ENCODE measurements at places on chromosomes 3 and 15. TPM values are rescaled to one million over a fixed set of nuclear protein-coding genes. Genes with fewer than 3 reads are reported as not detected.

SLC49A4 gene
- total RNA-seq, result 19.8 TPM

CNTN6 gene
- 0.73 TPM for total RNA-seq

BFSP2 gene
- total RNA-seq, result 0.41 TPM

CLRN1 gene
- total RNA-seq, result not detected

PLA2G4E gene
- total RNA-seq, result not detected

GPR87 gene
- total RNA-seq, result not detected

PLA2G4D gene
- not detected for total RNA-seq

SLC27A2 gene
- total RNA-seq, result not detected

DUSP7 gene
- total RNA-seq, result 9.1 TPM

IFT122 gene
- total RNA-seq, result 18.1 TPM

SKIL gene
- total RNA-seq, result 96.4 TPM

MNS1 gene
- 8.2 TPM for total RNA-seq

B3GALNT1 gene
- not detected for total RNA-seq

FOXB1 gene
- total RNA-seq, result 0.76 TPM

KCNAB1 gene
- not detected for total RNA-seq

SPINT1 gene
- not detected for total RNA-seq

INSYN1 gene
- total RNA-seq, result 0.05 TPM

PRKAR2A gene
- 45.0 TPM for total RNA-seq

GABRR3 gene
- total RNA-seq, result 0.03 TPM

LRRN1 gene
- 20.2 TPM for total RNA-seq

TP63 gene
- 0.71 TPM for total RNA-seq

Data from SJCRH30 (cell line).